ENCODE measurements at places on chromosomes 2 and 18.

DNA sequence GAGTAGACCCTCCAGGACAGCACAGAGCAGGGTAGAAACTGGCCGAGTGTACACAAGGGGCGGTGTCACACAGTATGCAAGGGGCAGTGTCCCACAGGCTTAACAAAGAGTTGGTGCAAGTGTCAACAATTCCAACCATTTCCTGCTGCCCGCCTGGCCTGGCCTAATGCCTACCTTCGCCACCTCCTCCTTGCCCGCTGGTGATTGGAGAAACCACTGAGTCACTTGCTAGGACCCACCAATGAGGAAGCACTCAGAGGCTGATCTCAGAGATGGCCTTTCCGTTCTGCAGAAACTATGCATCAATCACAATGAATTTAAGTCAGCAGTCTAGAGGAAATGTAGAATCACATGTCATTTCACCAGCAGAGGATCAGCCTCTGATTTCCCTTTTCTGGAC, 263.3 kb upstream of the PKDCC start:
- DNase-seq, result no peak

- no peak for DNase-seq
These were observed 9.4 kb downstream of the GPD2 start for GRCh38 chr2:156445296-156446220.

GRCh38 chr2:222024932-222025880, 273.6 kb downstream of the PAX3 start:
- DNase-seq, result no peak

DNA sequence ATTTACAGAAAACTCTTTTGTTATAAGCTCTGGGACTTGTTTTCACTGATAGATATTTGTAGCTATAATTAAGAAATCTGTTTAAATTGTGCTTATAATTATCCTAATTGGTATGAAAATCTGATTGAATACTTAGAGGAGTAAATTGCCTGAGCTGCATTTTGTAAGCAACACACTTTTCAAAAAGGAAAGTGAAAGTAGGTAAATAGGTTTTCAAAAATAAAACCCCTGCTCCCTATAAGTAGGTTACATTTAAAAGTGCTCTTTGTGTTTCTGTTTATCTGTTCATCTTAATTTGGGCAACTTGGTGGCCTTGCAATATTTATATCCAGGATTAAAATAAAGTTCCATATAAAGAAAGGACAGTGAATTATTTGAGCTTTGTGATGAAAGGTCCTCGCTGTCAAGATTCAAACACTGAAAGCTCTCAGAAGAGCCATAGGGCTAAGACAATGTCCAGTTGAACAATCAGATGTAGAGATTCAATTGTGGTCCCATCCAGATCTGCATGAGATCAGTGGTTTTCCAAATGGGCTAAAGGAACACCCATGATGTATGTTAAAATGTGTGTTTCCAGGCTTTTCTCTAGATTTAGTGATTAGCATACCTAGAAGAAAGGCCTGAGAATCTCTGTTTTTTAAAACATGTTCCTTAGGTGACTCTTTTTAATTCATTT, 371.6 kb downstream of the RPRM start:
- DNase-seq, result no peak

DNA sequence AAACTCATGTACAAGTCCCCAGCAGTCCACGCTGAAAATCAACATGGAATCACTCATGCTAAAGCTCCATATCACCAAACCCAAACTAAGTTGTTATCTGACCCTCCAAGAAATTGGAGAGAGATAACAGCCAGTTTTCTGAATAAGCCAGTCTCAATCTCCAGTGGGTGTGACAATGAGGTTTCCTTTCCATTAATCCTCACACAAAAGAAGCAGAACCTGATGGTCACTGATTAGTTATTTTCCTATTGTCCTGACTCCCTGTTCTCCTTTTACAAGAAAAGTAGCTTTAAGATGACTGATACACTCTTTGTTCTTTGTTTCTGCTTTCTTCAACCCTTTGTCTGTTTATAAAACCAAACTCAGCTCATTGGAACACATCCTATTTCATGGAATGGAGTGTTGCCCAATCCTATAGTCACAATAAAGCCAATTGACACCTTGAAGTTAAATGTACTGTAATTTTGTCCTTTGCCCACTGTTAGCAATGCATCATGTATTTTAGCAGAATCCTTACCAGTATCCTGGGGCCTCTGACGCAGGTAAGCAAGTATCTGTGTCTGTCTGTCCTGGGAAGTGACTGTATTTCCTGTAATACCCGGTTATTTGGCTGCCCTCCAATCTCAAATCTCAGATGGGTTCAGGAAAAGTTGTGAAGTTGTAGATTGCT, 30.6 kb upstream of the SH3RF3 start:
- no peak for DNase-seq

DNA sequence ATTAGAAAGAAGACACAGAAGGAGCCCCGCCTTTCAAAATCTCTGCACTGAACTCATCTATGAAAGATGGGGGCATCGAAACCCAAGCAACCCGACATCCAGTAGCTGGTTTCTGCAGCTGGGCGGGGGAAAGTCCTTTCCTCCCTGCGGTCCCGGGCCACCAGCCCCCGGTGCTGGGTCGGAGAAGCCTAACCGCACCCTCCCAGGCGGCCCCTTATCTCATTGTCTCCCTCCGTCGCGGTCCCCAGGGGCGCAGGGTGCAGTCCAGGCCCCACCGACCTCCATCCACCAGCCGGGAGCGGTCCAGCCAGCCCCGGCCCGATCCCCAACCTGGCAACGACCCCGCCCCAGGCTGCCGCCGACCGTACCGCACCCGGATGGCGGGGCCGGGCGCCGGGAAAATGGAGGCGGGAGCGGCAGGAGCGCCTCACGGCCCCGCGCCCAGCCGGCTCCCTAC, 452 bp downstream of the RAPH1 start:
- peak; percentile 50 for DNase-seq

GRCh38 chr2:230871361-230872150, 6.8 kb downstream of the ITM2C start:
- peak; percentile 41 for DNase-seq
